Endodermal cell (in vitro differentiated cells): ENCODE measurements at places on chromosomes 16 and 17. TPM values are rescaled to one million over a fixed set of nuclear protein-coding genes. Genes with fewer than 3 reads are reported as not detected.

SLC5A10 gene
- 0.11 and 0.29 TPM in 2 replicates for total RNA-seq

CRAMP1 gene
- 19.8 to 29.2 TPM (median 28.7 TPM) in 3 replicates for total RNA-seq

ITGAL gene
- total RNA-seq: 0.61 TPM in 1 of 3 replicates, not detected in the others

GRAP gene
- 0.14 TPM in 1 of 3 replicates, not detected in the others for total RNA-seq

LLGL2 gene
- 93.4 to 160 TPM (median 149 TPM) in 3 replicates for total RNA-seq

EDC4 gene
- 50.4 to 82.9 TPM (median 74.3 TPM) in 3 replicates for total RNA-seq

PARN gene
- 43.7 and 45.5 TPM in 2 replicates for total RNA-seq

DNA sequence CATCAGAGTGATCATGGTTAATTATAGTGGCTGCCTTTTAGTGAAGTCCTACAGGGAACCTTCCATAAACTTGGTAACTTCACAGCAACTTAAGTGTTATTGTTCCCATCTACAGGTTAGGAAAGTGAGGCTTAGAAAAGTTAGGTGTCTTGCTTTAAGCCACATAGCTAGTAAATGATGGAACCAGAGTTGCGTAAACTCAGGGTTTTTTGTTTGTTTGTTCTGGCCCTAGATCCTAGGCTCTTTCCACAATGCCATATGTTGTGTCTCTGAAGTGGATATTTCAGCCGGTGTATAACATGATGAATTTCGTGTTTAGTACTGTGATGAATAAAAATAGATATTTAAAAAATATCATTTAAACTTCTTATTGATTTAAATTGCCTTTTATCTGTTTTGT lies 27.6 kb downstream of the DNAH9 start:
- no peak for DNase-seq
- H3K4me1 ChIP-seq: no peaks in the 10 kb centered on the region
- H3K27ac ChIP-seq: no peak overlapping the region
- no peaks in the 10 kb centered on the region for H3K27me3 ChIP-seq
- H3K36me3 ChIP-seq: no peaks in the 10 kb centered on the region
- no peak overlapping the region for H3K4me3 ChIP-seq

DNA sequence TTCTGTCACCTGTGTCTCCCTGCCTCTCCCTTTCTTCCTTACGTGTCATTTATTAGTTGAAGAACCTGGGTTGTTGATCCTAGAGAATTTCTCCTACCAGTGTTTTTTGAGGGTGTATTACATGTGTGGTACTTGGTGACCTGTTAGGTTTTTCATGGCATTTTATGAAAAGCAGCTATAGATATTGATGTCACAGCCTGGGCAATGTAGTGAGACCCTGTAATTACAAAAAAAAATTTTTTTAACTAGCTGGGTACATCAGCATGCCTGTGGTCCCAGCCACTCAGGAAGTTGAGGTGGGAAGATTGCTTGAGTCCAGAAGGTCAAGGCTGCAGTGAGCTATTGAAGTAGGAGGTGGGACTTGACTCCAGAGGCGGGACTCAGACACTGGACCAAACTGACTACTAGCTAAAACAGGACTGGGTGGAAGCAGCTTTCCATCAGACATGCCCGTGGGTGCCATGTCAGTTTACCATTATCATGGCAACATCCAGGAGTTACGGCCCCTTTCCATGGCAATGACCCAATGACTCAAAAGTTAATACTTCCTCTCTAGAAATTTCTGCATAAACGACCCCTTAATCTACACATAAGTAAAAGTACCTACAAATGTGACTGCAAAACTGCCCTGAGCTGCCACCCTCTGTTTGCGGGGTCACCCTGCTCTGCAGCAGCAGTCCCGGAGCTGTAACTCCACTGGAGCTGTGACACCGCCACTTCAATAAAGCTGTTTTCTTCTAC lies 311.4 kb downstream of the SNX29 start:
- DNase-seq: no peak
- no peak overlapping the region for H3K27ac ChIP-seq
- no peaks in the 10 kb centered on the region for H3K4me1 ChIP-seq
- no peaks in the 10 kb centered on the region for H3K36me3 ChIP-seq
- H3K27me3 ChIP-seq: no peaks in the 10 kb centered on the region

DNA sequence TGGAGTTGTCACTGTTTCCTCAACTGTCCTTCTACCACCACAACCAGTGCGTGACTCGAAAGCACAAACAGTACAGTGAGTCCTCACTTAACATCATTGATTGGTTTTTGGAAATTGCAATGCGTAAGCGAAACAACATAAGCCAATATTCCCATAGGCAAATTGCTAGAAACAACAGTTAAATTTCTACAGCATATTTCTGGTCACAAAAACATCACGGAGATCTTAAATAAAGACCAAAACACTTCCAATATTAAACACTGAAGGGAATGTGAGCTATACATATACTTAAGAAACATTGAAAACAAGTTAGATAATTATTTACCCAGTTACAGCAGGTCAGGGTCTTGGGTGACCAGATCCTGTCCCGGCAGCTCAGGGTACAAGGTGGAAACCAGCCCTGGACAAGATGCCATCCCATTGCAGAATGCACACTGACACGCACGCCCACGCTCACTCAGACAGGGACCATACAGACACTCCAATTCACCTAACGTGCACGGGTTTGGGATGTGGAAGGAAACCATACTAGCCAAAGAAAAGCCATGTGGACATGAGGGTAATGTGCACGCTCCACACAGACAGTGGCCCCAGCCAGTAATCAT lies 4.7 kb downstream of the SLC13A5 start:
- peaks cover 8% of the 10 kb centered on the region for H3K27me3 ChIP-seq
- no peaks in the 10 kb centered on the region for H3K4me1 ChIP-seq
- DNase-seq: peak; percentile 27
- no peaks in the 10 kb centered on the region for H3K36me3 ChIP-seq
- no peak overlapping the region for H3K4me3 ChIP-seq

GRCh38 chr17:27608328-27609230 lies 22.4 kb upstream of the LGALS9 start:
- peaks cover 29% of the 10 kb centered on the region for H3K36me3 ChIP-seq
- no peak for DNase-seq
- H3K27me3 ChIP-seq: no peaks in the 10 kb centered on the region
- no peak overlapping the region for H3K4me3 ChIP-seq
- H3K27ac ChIP-seq: no peak overlapping the region

- H3K4me1 ChIP-seq: peaks cover 20% of the 10 kb centered on the region
- H3K27ac ChIP-seq: no peak overlapping the region
- H3K27me3 ChIP-seq: no peaks in the 10 kb centered on the region
- DNase-seq: no peak
- peak overlapping the region; percentile 96 for H3K4me3 ChIP-seq
These were observed 2.0 kb downstream of the TMEM11 start for GRCh38 chr17:21211825-21212479.
